ENCODE measurements at places on chromosomes 5 and 9.

GRCh38 chr5:169751490-169751889 is 114.4 kb downstream of the DOCK2 start:
- no peak for DNase-seq

DNA sequence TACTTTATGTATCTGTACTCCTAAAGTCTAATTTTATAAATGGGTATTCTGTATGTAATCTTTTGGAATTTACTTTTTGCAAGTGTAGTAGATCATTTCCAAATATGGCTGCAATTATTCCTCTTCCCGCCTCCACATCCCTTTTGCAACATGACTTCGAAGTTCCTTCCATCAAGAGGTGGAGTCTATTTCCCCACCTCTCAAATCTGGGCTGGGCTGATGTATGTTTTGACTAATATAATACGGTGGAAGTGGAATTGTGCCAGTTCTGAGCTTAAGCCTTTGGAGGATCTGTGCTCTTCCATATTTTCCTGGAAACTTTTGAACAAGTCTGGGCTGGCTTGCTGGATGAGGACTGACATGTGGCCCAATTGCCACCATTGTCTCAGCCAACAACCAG is 155.9 kb downstream of the FGF18 start:
- DNase-seq = no peak

GRCh38 chr5:33319151-33319550 is 121.6 kb upstream of the TARS1 start:
- DNase-seq = no peak

DNA sequence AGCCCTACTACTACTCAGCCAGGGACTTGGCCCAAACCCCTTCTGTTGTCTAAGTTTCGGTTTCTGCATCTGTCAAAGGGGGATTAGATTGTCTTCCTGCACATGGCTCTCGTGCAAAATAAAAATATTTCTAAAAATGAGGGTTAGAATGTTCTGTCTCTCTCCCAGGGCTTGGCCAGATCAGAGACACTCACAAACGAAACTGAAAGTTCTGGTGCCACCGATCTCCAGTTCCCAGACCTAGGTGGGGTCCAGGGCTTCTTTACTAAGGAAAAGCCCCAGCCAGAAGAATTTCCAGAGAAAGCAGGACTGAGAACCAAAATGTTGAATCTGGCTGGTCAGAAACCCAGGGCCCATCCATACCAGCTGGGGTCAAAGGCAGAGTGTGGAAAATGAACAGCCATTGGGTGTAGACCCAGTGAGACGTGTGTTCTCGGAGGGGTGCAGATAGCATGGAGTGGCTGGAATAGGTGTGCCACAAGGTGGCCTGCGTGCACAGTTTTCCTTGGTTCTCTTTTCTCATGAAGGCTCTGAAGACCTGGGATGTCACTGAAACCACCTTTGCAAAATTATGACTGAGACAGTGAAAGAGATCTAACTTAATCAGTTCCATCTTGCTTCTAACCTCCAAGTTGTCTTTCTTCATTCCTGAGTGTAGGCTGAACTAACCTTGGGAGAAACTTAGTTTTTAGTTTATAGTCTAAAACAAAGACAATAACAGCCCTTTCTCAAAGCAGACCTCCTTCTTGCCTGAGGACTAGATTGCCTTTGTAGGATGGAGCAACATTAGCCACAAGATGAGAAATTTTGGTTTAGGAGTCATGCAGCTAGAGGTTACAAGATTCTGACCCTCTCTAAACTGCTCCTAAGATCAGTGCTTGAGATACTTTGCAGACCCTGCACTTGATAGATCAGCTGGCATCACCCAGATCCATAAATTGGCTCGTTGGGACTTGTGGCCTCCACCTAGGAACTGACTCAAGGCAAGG is 2.3 kb upstream of the SLC23A1 start:
- peak; percentile 58 for DNase-seq

- no peak for DNase-seq
Observed at GRCh38 chr5:23977365-23977764, 470.0 kb downstream of the PRDM9 start.

All from hematopoietic multipotent progenitor cell treated with erythropoietin and hydrocortisone succinate and interleukin-3 and kit ligand, for 6 days (in vitro differentiated cells).